ENCODE measurements at places on chromosomes 16 and 17.

DNA sequence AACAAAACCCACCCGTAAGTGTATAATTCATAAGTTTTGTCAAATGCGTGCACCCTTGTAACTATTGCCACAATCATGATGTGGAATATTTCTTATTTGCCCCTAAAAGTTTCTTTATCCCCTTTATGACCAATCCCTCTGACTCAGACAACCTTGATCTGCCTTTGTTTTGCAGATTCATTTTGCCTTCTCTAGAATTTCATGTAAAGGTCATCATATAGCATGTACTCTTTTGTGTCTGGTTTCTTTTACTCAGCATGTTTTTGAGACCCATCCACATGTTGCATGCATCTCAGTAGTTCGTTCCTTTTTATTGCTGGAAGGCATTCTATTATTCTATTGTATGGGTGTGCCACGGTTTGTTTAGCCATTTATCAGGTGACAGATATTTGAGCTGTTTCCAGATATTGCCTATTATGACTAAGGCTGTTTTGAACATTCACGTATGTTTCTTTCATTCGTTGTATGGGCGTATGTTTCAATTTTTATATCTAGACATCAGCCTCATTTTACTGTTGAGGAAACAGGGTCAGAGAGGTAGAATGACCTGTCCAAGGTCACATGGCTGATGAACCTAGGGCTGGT lies 192.4 kb downstream of the RAB11FIP4 start:
- no peak for DNase-seq

GRCh38 chr17:41772586-41773189 lies 13.8 kb downstream of the JUP start:
- DNase-seq: no peak

- DNase-seq: no peak
Measured at GRCh38 chr17:79693419-79693818, 37.3 kb upstream of the ENPP7 start.

DNA sequence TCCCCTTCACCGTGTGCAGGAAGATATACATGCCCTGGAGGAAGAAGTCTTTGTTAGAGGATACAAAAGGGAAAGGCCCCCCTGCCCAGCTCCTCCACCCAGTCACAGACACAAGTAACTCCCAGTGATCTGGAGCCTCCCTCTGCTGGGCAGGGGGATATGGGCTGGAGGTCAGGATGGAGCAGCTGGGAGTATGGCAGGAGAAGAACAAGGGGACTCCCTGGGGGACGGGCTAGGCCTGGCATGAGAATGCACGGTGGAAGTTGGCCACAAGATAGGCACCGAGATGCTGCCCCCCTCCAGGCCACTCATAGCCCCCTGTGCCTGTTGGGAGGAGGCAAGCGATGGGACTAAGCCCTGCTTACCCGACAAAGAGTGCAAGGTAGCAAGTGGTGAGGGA lies 4.2 kb downstream of the ORMDL3 start:
- DNase-seq: no peak

DNA sequence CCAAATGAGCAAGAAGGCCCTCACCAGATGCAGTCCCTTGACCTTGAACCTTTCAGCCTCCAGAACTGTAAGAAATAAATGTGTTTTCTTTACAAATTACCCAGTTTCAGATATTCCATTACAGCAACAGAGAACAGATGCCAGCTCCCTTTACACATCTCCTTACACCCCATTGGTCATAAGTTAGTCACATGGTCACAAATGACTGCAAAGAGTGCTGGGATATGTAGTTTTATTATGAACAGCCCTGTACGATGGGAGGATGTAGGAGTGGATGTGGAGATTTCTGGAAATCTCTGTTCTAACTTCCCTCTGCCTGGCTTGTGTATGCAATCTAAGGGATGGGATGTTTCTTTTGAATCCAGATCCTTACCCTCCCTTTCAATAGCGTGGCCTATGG lies 13.3 kb upstream of the RPL38 start:
- DNase-seq: no peak

GRCh38 chr17:3796110-3796821 lies 4.7 kb downstream of the ITGAE start:
- DNase-seq: no peak

DNA sequence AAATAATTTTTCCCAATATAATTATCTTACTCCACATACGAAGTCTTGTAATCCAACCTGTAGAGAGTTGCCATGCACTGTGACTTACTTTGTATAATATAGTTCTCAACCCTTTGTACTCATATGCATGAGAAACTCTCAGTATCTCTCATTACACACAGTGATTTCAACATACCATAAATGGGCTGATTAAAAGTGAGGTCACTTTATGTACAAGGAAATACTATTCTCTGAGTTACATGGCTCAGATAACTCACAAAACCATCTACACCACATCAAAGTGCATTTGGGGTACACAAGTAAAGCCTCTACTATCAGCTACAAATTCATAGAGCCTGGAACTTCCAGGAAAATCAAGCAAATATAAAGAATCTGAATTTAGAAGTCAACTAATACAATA lies 27.9 kb downstream of the SLFN12 start:
- DNase-seq: no peak

DNA sequence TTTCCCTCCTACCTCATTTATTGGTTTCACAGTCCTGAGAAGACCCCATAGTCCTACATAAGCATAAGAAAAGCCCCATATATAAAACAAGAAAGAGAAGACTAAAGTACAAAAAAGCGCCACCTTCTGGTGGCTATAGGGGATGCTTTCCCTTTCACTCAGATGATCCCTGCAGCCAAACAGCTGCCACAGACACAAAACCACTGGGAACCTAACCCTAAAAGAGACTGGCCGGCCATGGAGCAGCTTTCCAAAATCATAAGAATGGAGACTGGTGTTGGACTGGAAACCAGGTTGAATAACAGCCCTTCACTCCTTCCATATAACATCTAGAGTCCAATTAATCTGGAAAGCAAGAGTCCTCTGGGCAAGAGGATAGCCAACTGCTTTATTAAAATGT lies 11.4 kb downstream of the DYNC1LI2 start:
- DNase-seq: no peak

GRCh38 chr17:34290586-34290985 lies 5.0 kb downstream of the CCL11 start:
- DNase-seq: no peak

DNA sequence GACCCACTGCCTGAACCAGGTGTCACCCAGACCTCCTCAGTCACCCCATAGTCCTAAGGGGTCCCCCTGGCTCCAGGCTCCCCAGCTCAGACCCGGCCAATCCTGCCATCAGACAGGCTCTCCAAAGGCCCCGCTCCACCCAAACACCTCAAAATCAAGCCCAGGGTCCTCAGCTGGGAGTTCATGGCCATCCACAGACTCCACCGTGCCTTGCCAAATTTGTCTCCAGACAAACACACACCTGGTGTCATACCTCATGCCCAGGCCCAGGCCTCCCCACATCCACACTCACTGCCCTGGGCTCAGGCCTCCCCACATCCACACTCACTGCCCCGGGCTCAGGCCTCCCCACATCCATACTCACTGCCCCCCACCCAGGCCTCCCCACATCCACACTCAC lies 12.5 kb downstream of the RPH3AL start:
- DNase-seq: no peak

GRCh38 chr16:62974424-62974823 lies 938.2 kb upstream of the CDH8 start:
- DNase-seq: no peak

- DNase-seq: no peak
Measured at GRCh38 chr16:86048882-86049585, 150.1 kb downstream of the IRF8 start.

GRCh38 chr16:16033208-16033717 lies 83.8 kb downstream of the ABCC1 start:
- no peak for DNase-seq

DNA sequence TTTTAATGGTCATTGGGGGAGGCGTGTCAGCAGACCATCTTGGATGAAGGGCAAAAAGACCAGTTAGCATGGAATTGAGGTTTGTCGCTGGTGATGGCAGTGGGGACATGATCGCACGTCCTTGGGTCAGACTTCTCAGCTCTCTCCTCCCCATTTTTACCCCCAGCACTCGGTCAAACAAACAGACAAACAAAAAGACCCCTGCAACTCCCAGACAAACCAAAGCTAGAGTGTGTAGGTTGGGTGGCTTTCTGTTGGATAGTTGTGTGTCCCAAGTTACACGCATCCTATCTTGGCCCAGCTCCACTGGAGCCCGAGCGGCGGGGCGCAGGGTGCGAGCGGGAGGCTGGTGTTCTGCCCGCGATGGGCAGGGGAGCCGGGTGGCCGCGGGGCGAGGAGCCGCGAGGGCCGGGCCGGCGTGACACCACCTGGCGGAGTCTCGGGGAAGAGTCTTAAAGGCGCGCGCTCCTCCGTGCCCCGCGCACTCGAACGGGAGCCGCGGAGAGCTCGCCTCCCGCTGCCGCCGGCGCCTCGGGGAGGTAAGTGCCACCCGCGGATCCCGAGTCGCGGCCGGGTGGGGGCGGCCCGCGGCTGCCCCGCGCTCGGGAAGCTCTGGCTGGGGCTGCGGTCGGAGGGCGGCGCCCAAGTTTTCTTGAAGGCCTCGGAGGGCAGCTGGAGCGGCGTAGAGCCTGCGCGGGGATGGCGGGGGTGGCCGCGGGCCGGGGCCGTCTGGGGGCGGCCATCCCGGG lies 18.5 kb upstream of the NTN1 start:
- DNase-seq: no peak

GRCh38 chr17:43901861-43902589 lies 5.3 kb downstream of the MPP2 start:
- DNase-seq: no peak

GRCh38 chr16:31357324-31358109 lies 2.5 kb downstream of the ITGAX start:
- DNase-seq: no peak

GRCh38 chr17:65332375-65332774 lies 195.2 kb downstream of the RGS9 start:
- DNase-seq: no peak

DNA sequence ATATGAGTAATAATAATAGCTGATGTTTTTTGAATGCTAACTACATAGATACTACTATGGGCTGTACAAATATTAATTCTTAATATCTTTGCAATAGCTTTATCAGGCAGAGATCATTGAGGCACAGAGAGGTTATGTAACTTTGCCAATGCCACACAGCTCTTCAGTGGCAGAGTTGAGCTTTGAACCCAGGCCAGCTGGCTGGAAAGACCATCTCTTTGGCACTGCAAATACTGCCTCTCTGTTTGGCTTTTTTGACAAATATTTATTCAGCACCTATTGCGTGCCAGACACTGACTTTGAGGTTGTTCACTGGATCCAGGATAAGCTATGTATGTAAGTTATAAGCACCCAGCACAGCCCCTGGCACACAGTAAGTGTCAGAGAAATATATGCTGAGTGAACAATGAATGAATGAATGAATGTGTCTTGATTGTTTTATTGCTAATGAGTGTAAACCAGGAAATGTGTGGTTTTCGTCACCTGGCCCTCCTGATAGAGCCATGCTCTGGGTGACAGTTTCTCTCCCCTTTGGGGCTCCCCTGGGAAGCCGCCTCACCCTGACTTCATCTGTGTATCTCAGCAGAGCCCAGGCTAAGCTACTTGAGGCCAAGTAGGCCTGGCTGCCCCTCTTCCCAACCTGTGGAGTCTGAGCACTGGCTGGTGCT lies 2.5 kb downstream of the AQP8 start:
- DNase-seq: no peak

- DNase-seq: no peak
Measured at GRCh38 chr17:78868391-78868790, 27.8 kb upstream of the USP36 start.

- no peak for DNase-seq
Measured at GRCh38 chr17:17033466-17033865, 8.8 kb upstream of the MPRIP start.

GRCh38 chr17:13874134-13874533 lies 195.2 kb upstream of the COX10 start:
- DNase-seq: no peak

- no peak for DNase-seq
Measured at GRCh38 chr16:10923650-10924214, 18.5 kb downstream of the DEXI start.

- DNase-seq: no peak
Measured at GRCh38 chr16:3295209-3295608, 10.0 kb downstream of the TIGD7 start.

DNA sequence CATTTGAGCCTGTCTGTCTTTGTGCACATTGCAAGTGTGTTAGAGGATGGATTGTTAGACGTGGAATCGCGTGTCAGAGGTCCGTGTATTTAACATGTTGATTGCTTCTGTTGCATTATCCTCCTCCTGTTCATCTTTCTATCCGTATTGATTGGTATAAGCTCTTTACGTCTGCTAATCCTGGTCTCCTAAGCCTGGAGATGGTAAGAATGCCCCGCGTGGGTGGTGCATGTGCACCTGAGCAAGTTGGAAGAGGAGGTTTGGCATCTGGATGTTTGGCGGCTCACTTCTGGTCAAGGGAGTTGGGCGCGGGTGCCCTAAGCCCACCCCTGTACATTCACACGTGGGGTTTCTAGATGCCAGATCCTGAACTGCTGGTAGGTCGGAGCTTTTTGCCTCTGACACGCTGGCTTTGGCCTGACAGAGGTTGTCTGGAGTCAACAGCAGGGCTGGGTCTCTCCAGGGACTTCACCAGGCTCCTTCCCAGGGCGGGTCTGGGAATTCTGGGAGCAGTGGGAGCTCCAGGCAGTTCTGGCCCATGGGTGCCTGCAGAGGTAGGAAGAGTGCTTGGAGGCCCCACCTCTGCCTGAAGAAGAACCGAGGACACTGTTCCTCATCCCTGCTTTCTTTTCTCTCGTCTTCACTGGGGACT lies 107.3 kb downstream of the OR1D5 start:
- no peak for DNase-seq

GRCh38 chr16:57434003-57434402 lies 13.2 kb downstream of the CIAPIN1 start:
- no peak for DNase-seq

GRCh38 chr17:794876-795275 lies 12.7 kb downstream of the MRM3 start:
- peak; percentile 29 for DNase-seq

GRCh38 chr16:69513180-69513966 lies 52.4 kb upstream of the NFAT5 start:
- DNase-seq: peak; percentile 50

- DNase-seq: no peak
Measured at GRCh38 chr17:1398931-1399678, 917 bp downstream of the YWHAE start.

Data from fibroblast of skin of left biceps (primary cell).